Amniotic epithelial cell (primary cell): ENCODE measurements at places on chromosomes 7 and 10.

DNA sequence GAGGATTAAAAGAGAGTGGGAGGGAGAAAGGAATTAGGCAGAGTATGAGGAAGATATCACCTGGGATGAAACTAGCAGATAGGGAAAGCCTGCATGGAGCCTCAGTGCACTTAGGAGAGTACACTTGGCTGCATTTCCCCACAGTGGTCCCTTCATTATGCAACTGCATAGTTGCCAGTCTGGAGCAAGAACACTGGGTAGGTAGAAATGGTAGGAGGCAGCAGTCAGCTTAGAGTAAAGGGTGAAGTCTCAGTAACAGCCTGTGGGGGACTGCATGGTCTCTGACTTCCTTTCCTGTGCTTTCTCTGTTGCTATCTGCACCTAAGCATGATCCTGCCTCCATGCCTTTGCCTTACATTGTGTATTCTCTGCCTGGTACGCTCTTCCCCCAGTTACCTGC, 14.0 kb upstream of the PCGF5 start:
- peak; percentile 47 for DNase-seq

DNA sequence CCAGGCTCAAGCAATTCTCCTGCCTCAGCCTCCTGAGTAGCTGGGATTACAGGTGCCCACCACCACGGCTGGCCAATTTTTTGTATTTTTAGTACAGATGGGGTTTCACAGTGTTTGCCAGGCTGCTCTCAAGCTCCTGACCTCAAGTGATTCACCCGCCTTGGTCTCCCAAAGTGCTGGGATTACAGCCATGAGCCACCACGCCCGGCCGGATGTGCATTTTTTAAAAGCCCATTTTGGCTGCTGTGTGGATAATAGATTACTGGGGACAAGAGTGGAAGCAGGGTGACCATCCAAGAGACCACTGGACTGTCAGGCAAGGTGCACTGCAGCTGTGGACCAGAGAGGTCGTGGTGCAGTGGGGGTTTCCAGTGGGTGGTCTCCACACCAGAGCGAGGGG, 21.4 kb downstream of the HKDC1 start:
- no peak for DNase-seq

- peak; percentile 17 for DNase-seq
Measured at GRCh38 chr7:157690833-157691585, 354.2 kb downstream of the DNAJB6 start.

- no peak for DNase-seq
Measured at GRCh38 chr7:115701141-115701540, 329.4 kb downstream of the TFEC start.
